Amygdala (tissue), 56 donors: ENCODE measurements at places on chromosomes 16 and 17.

- DNase-seq: no peak
Observed at GRCh38 chr17:70780031-70780430, 610.7 kb downstream of the KCNJ2 start.

DNA sequence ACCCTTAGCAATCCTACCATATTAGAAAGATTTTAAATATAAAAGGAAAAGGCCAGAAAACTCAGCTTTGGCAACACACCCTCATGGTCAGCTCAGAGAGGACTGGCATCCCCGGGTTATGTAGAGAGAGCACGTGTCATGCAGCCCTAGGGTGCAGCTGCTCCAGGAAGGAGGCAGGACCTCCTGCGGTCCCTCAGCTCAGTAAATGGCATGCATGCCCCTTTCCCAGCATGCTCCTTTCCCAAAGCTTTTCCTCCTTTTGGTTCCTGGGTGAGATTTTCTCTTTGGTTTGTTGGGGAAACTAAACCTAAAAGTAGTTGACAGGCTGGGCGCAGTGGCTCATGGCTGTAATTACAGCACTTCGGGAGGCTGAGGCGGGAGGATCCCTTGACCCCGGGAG, 3.9 kb downstream of the GAN start:
- no peak for DNase-seq

GRCh38 chr17:64053101-64053500, 32.7 kb upstream of the ICAM2 start:
- DNase-seq: no peak

- DNase-seq: peak; percentile 40
Observed at GRCh38 chr17:72985882-72986720, 106.4 kb downstream of the SLC39A11 start.

- DNase-seq: no peak
Observed at GRCh38 chr17:17385491-17385890, 82.3 kb downstream of the NT5M start.

DNA sequence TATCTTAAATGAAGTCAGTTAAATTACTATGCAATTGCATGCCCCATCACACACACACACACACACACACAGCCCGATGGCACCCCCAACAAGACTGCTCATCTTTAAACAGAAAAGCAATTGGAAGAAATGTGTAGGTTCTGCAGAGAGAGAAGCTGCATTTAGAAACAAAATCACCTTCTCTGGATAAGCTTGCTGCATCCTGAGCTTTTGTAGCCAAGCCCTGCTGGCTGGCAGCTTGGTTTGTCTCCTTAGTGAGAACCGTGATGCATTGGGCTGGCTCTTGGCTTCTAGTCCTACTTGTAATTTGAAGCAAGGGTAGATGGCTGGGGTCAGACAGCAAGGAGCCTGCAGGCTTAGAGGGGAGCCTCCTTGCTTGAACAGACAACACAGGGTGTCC, 153.8 kb downstream of the SOX9 start:
- no peak for DNase-seq
